ENCODE measurements at places on chromosomes 4 and X.

GRCh38 chrX:30220661-30221060, 5.3 kb downstream of the MAGEB2 start:
- DNase-seq, result peak; percentile 8

DNA sequence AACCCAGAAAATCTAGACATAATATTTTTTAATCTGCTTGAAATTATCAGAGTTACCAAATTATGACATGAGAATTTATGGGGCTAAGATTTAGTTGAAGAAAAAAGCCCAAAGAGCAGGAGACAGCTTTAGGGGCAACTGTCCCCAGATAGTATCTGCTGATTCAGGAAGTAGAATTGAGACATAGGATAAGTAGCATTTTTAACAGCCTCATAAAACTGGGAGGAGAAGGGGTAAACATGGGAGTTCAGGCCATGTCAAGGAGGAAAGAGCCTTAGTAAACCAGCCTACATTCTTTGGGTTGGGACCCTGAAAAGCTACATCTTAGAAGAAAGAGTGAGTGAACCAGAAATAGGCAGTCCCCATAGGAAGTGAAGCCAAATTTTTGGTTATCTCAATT, 9.7 kb upstream of the RAB28 start:
- DNase-seq, result no peak

DNA sequence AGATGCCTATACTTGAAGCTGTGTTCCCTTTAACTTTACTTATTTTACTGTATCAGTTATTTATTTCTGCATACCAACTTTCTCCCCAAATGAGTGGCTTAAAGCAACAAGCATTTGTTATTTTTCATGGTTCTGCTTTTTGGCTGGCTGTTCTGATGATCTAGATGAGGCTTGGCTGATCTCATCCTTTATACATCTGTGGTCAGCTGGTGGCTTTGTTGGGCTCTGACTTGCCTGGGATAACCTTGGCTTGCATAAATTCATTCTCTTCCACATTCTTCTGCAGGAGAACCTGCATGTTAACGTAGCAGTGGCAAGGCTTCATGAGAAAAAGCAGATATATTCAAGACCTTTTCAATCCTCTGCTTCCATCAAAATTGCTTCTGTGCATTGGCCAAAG, 1317.6 kb downstream of the ADGRL3 start:
- no peak for DNase-seq

DNA sequence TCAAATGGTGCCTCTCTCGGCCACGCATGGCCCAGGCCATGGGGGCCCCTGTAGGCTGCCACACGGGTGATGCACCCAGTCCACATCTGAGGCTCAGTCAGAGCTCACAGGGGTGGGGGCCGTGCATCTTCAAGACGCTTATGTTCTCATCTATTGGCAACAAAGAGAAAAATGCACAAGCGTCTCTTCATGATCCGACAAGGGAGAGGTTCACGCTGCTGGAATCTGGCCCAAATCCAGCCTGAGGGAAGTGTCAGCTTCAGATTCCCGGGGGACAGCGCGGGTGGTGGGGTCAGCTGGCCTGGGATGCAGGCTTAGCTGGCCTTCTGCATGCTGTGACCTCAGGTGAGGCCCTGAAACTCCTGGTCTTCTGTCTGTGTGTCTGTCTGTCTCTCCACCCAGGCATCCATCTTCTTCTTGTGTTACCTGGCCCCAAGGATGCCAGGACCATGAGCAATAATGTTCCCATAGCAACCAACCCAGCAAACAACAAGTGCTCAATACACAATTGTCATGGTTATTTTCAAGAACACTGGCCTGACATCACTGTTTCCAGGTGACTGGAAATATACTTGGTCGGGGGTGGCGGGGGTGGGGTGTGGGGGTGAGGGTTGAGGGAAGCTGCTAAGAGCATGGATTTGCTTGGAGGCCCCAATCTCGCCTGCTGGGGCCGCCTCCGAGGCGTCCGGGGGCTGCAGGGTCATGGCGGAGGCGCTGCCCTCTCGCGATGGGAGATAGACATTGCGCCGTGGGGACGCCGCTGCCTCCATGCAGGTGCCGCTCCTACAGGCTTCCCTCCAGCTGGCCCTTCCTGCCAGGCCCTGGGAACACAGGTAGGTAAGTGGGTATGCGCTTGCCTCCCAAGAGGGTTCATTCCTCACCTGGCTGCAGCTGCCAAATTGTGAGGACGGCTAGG, 48.3 kb downstream of the ABLIM2 start:
- DNase-seq, result no peak

DNA sequence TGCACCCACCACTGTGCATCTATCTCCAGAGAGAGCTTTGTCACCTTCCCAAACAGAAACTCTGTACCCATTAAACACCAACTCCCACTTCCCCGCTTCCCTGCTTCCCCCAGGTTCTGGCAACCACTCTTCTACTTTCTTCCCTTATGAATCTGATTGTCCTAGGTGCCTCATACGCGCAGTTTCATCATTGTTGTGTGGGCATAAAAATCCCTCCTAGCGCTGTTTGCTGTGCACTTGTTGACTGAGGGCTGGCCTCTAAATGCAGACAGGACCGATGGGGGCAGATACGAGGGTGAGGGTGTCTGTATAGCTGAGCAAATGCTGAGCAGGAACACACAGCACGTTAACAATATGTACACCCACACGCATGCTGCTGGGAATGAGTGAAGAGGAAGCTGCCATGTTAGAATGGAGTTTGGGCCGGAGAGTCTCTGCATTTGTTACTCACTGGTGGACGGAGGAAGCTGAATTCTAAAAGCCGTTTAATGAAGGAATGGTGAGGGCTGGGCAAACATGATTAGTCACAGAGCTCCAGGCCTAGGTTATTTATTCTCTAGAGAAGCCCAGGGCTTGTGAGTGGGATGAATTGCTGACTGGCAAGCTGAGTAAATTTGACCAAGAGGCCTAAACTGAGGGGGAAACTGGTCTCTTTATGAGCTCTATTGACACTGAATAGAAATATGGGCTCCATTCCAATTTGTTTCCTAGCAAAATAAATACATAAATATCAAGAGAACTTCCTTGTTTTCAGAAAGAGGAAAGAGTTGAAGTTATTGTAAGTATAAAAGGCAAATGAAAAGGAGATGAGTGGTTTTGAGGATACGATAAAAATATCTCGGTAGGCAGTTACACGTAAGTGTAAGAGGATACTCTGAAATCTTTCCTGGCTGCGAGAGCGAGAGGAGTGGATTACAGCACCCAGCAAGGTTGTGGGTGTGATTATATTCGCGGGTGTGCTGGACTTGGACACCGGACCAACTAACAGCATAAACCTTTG, 95.9 kb upstream of the RPS6KA3 start:
- DNase-seq, result no peak

DNA sequence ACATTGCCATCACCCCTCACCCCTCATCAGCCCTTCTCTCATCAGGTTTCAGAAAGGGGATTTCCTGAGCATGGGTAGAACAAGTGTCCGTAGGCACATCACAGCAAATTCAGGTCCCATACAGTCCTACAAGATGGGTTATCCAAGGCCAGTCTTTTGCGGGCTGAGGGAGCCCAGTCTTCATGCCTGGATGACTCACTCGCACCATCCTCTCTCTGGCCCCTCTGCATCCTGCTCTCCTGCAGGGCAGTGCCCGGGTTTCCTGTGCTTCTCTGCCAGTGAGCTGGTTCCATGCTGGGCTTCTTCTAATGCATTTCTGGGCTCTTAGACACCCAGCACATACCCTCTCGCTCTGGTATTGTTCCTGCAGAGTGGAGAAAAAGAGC, 7.3 kb upstream of the INTS6L start:
- DNase-seq, result no peak

DNA sequence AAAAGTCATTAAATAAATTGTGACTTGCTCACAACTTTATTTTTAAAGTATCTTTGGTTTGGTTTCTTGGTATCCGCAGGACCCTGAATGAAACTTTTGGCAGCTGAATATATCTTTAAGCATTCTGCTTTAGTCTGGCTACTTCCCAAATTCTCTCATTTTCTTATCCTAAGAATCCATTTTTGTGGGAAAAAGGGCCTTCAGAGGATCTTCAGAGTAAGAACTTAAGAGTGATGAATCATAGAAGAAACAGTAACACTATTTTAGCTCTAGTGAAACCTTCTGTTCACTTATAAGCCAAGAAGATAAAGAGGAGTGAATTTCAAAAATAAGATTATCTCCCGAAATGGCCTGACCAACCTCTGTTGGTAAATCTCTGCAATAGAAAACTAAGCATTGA, 540.6 kb upstream of the MAGEB18 start:
- DNase-seq, result no peak

- no peak for DNase-seq
These were observed 30.2 kb upstream of the CYP4V2 start for GRCh38 chr4:186161138-186161537.

Data from erythroblast (primary cell).